ENCODE measurements at places on chromosomes 11 and 22.
A peak's percentile ranks its signal among the peaks of the same experiment; 100 is the strongest.

DNA sequence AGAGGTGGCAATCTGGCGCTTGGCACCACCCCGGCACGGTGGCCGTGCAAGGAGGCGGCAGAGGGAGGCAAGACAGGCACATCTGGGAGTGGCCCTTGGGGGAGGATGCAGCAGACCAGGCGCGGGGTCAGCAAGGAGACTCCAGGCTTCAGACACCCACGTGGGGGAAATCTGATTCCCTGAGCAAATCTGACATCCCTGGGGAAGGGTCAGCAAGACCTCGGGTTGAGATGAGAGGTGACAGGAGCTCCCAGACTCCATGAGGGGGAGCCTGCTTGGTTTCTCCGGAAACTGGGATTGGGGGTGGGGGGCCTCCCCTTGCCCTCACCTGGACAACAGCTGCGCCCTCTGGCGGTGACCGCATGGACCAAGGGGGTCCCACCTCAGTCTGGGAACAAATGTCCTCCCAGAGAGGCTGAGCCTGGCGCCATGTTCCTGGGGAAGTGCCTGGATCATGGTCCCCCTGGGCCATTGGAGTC is 4.0 kb upstream of the RCOR2 start:
- DNase-seq = no peak

DNA sequence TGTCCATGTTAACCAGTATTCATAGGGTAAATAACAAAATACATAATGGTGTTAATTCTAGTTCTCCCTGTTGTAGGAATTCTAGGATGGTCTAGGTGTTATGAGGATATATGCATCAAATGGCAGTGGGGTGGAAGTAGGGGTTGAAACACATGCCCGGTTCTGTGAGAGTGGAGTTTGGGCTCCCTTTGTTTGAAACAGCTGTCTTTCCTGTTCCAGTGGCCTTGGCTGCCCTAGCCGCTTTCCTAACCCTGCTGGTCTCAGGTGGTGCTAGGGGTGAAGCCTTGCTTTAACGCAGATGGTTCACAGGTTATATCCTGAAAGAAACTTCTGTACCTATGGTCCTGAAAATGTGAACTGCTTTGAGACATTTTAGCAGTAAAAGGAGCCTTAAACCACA is 38.3 kb downstream of the SERPINH1 start:
- DNase-seq = no peak

- peak; percentile 11 for DNase-seq
Measured at GRCh38 chr11:12161137-12161536, 50.7 kb downstream of the MICAL2 start.

GRCh38 chr11:43071338-43071737 is 240.5 kb upstream of the API5 start:
- DNase-seq = no peak
